Occipital lobe (tissue), 3 donors: ENCODE measurements at places on chromosomes 16 and 17.

- no peak for DNase-seq
Observed at GRCh38 chr16:69725480-69726312, 664 bp downstream of the NQO1 start.

DNA sequence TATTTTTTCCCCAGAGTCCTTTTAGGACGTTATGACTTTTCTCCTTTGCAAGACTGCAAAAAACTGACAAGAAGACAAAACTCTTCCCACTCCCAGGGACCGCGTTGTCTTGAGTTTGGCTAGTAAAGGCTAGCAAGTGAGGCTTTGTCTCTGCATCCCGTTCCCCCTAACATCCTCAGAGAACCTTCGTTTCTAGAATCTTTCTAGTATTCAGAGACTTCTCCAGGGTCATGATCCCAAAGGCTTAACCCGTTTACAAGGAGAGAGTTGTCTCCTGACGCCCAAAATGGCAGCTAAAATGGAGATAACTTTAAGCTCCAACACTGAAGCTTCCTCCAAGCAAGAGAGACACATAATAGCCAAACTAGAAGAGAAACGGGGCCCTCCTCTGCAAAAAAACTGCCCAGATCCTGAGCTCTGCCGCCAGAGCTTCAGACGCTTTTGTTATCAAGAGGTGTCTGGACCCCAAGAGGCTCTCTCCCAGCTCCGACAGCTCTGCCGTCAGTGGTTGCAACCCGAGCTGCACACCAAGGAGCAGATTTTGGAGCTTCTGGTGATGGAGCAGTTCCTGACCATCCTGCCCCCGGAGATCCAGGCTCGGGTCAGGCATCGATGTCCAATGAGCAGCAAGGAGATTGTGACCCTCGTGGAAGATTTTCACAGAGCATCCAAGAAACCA, 843 bp downstream of the ZNF174 start:
- DNase-seq = no peak

DNA sequence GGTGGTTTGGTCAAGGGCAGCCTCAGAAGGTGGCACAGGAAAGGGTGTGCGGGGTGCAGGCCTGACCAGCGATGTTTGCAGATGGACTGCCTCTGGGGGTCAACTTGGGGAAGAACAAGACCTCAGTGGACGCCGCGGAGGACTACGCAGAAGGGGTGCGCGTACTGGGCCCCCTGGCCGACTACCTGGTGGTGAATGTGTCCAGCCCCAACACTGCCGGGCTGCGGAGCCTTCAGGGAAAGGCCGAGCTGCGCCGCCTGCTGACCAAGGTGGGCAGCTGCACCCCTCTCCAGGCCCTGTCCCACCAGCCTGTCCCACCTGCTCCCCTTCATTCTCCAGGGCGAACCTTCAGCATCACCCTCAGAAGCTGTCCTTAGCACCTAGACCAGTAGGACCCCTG, 12.5 kb downstream of the DHODH start:
- no peak for DNase-seq

DNA sequence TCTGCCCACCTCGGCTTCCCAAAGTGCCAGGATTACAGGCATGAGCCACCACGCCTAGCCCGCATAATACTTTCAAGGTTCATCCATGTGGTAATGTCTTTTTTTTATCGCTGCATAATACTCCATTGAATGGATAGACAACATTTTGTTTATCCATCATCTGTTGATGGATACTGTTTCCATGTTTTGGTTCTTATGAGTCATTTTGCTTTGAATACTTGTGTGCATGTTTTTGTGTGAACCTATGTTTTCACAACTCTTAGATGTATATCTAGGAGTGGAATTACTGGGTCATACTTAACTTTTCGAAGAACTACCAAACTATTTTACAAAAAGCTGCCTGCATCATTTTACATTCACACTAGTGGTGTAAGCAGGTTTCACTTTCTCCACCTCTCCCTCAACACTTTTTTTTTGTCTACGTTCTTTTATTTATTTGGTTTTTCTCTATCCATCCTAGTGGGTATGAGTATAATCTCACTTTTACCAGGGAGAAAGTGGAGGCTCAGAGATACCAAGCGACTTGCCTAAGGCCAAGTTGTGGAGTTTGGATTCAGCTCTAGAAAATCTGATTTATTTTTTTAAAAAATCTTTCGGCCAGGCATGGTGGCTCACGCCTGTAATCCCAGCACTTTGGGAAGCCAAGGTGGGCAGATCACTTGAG, 151.2 kb downstream of the CMIP start:
- DNase-seq = no peak

GRCh38 chr17:77217566-77217965, 76.8 kb downstream of the SEC14L1 start:
- DNase-seq = no peak

DNA sequence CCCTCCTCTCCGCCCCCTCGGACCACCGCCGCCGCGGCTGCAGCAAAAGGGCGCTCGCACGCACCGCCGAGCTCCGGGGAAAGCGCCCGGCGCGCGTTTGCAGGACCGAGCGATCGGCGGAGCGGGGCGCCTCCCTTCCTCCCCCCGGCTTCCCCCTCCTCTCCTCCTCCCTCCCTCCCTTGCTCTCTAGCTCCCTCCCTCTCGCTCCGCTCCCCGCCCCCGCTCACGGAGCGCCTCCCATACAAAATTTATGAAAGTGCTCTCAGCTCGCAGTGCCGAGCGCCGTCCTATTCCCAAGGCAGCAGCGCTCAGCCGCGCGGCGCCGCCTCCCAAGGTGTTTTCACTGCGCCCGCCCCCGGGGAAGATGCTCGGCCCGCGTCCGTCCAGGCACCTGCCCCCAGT, at the start of gene RTN4RL1:
TSS of gene RTN4RL1 (minus strand) at position 115 of the 402 bp plus-strand sequence. CDS start 469 bp downstream, outside the sequence.
- peak; percentile 80 for DNase-seq

GRCh38 chr17:54948380-54948779, 20.1 kb downstream of the COX11 start:
- DNase-seq = no peak

DNA sequence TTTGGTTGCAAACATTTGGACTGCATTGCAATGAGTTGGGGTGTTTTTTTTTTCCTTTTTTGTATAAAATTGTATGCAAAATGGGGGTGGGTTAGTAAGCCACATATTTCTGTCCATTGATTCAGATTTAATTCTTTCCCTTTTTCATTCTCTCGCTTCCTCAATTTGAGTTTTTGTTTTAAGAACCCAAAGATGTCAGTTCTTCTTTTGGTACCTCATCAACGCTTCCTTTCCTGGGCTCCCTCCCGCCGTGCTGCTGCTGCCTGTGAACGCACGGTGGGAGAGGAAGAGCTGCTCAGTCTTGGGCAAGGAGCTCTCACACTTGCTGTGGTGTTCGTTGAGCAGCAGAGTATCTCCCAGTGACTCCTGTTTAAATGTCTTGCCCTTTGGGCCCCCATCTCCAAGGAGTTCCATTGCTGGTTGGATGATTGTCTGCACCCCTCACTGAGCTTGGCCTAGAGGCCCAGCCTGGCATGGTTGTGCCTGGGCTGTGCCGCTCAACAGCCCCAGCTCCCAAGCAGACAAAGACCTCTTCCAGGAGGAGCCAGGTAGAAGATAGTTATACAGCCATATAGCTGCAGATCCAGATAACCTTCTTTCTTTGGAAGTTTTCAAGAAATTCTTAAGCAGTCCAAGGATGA, 13.6 kb downstream of the UBFD1 start:
- DNase-seq = no peak

GRCh38 chr16:64711596-64711995, 410.3 kb downstream of the CDH11 start:
- DNase-seq = no peak

DNA sequence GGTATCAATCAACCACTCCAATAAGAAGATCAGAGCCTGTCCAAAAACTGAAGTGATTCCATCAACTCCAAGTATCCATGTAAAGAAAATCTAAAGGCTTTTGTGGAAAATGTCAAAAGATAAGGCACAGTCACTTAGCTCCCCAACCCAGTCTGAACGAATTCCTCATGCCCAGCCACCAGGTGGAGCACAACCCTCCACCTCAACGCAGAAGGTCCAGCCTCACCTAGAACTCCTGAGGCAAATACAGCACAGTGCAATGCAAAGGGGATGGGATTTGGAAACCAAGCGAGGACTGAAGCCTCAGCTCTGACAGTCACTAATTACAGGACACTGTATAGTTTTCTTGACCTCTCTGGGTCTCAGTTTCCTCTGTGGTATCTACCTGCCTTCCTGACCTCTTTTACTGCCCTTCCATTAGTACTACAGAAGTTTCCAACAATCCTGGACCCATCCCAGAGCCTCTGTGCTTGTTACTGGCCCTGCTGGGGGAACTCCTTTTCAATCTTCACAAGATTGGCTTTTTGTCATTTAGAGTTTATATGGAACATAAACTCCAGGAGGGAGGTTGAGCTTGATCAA, 2.0 kb downstream of the NCBP3 start:
- no peak for DNase-seq

GRCh38 chr16:80606221-80606766, 65.5 kb downstream of the DYNLRB2 start:
- no peak for DNase-seq

DNA sequence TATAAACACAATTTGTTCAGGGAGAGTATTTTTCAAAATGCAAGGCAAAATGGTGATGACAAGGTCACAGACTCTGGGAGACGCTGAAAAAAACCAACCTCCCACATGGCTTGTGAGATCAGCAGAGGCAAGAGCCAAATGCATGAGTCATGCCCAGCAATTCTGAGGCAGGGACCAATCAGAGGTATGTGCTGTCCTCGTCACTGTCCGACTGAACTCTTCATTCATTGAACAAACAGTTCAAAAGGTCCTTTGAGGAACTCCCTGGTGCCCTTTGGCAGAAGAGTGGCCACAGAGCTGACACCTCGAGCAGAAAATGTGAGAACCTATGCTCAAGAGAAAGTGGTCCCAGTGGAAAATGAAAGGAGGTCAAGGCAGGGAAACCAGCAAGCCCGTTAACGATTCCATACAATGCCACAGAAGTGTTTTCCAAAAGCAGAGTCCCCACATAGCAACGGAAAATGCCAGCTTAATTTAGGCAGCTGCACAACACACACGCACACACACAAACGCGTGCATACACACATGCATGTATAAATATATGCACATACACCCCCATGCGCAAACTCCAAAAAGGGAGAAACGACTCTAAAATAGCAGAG, 50.9 kb downstream of the CDH11 start:
- peak; percentile 85 for DNase-seq

DNA sequence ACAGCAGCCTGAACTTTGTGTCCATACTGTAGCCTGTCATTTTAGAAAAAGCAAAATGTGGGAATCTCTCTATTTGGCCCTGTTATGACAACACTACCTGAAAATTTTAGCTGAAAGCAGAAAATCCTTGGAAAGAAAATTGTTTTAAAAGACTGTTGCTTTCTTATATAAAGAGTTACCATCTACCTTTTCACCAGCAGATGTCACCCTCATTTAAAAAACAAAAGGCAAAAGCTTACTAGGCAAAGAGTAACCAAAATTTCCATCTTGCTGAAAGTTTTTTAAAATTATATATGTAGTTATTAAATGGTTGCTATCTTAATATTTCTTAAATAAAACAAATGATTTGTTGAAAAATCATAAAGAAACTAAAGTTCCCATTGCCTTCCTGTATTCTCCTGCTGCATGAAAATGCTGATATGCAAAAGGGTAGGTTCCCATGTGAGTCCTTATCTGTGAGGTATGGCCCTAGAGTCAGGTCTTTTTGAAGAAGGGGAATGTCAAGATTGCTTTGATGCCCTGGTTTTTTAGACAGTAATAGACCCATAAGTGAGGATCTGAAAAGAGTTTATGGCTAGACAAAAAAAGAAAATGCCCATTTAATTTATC, 61.0 kb downstream of the TNRC6C start:
- DNase-seq = no peak

DNA sequence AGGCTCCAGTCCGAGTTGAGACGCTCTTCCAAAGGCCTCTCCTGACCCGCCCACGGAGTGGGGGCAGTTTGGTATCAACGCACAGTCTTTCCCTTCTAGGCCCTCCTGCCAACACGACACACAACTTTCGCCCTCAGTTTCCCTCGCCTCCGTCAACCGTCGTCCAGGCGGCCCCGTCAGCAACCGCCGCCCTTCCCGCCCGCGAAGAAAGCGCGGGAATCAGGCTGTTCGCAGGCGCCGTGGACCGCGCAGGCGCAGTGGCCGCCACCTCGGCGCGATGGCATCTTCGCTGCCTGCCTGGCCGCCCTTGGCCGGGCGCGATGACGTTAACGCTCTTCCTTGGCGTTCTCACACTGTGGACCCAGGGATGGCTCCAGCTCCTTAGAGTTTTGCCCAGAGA, at the start of gene SPATA22:
TSS of gene SPATA22 (minus strand) at position 221 of the 400 bp plus-strand sequence. CDS start 2,494 bp downstream, outside the sequence.
- no peak for DNase-seq

DNA sequence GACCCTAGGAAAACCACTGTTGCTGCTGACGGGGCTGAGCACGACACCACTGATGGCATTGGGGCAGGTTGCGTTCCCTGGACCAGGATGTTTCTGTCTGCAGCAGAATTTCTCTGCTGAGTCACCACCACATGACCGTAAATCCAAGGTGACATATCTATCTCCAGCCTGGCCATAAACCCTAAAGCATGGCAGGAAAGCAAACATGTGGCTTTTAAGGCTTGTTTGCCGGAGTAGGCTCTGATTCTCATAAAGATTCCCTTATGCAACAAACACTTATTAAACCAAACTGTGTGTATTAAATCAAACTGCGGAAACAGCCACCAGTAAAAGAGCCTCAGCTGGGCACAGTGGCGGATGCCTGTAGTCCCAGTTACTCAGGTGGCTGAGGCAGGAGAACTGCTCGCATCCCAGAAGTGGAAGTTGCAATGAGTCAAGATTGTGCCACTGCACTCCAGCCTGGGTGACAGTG, 17.3 kb downstream of the MPHOSPH6 start:
- no peak for DNase-seq

GRCh38 chr17:74987418-74987908, at the start of gene CDR2L:
TSS of gene CDR2L (plus strand) at chr17:74987632. CDS start at chr17:74988044, 412 bp downstream.
- DNase-seq = peak; percentile 93

DNA sequence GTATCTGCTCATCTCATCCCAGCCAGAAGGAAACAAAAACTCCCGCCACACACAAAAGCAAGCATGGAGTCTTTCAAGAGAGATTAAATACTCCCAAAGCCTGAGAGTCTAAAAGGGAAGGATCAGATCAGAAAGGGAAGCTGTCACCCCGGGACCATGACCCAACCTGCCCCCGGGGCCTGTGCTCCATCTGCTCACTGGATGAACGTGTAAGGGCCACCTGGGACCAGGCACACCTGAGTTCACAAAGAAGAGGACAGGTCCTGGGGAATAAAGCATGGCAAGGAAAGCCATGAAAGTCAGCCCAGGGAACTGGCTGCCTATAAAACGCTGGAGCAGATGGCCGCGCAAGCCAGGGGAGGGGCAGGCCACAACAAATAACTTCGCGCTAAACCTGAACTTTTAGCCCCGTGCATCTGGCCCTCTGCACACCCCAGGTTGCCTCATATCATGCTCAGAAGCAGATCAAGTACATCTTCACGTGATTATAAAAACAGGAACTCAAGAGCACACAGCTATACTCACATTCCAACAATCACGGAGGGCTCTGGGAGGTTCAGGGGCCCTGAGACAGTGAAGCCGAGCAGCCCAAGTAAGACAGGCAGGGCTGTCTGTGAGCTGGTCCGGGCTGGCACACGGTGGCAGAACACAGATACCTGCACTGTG, 3.4 kb downstream of the TMEM11 start:
- DNase-seq = no peak
